ENCODE measurements at places on chromosomes 2 and 18.

DNA sequence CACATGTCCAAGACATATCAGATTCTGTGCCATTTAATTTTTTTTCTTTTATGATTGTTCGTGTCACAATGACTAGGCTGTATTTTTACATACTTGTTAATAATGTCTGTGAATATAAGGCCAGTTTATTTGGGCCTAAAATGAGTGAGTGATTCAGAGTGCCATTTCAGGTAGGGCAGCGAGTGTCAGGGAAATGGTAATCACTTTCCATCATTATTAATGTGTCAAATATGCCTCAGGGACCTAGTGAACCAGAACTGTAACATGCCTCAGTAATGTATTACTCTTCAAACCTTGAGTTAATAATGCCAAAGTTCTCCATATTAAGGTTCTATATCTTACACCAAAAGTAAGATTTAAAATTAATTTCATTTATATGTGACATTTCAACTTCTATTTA lies 8.6 kb downstream of the FAM171B start:
- no peak for DNase-seq

GRCh38 chr2:58769864-58770234 lies 528.7 kb upstream of the FANCL start:
- DNase-seq: no peak

DNA sequence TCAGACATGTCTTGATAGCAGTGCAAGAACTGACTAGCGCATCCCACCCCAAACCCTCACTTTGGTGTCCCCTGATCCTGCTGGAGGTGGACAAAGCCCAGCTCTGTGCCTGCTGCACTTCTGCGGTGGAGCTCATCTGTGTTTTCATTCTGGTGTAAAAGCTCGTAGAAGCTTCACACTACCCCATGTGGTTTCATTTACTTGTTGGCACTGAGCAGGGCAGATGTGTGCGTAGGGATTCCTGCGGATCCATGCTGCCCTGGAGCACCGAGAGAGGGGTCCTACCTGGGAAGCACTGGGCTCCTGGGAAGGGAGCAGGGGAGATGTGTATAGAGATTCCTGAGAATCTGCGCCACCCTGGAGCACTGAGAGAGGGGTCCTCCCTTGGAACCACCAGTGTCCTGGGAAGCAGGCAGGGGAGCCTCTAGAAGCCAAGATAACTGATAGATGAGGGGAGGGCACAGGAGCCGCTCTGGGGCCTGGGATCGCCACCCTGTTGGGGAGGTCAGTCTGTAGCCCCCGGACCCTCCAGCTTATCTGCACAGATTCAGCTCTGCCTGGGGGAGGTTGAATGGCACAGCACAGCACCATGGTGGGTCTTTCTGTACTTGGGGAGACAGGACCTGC lies 106.9 kb upstream of the OTOS start:
- DNase-seq: no peak

DNA sequence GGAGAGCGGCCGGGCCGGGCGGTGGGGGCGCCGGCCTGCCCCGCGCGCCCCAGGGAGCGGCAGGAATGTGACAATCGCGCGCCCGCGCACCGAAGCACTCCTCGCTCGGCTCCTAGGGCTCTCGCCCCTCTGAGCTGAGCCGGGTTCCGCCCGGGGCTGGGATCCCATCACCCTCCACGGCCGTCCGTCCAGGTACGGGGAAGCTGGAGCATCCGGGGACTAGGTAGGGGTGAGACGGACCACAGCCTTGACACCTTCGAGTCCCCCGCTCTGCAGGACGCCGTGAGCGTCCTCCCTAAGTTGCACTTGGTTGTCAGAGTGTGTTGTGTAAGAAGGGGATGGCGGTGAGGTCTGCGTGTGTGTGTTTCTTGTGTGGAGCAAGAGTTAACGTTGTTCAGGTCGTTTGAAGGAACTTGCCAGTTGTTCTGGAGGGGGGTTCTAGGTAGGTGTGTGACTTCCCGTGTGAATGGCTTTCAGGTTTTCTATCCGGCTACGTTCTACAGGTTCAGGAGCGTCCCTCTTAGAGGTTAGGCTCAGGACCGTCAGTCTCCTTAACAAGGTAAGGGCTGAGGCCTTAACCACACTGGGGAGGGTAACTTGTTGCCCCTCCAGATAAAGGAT lies 393 bp downstream of the IL1R1 start:
- no peak for DNase-seq

GRCh38 chr2:152609154-152609553 lies 108.1 kb downstream of the PRPF40A start:
- DNase-seq: no peak

- no peak for DNase-seq
These were observed 56.2 kb downstream of the POLR1A start for GRCh38 chr2:86049529-86049928.

- DNase-seq: no peak
These were observed 171.4 kb upstream of the FSIP2 start for GRCh38 chr2:185567196-185567595.

- no peak for DNase-seq
These were observed 14.8 kb upstream of the CNDP1 start for GRCh38 chr18:74519320-74520095.

DNA sequence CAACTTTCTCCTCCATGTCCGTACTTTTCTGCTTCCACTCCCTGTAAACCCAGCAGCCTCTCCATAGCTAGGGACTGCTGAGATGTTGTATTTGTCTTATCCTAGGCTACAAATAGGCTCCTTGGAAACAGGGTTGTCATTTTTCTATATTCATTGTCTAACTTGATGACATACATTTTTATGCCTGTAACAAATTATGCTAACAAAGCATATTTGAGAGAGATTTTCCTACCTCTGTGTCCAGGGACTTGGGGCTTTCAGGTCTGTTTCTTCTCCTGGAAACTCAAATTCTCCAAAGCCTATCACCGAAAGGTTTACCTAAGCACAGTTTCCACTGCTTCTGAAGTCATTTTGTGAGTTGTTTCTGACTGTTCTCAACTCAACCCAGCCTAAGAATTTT lies 102.7 kb downstream of the UBE2E3 start:
- DNase-seq: no peak

DNA sequence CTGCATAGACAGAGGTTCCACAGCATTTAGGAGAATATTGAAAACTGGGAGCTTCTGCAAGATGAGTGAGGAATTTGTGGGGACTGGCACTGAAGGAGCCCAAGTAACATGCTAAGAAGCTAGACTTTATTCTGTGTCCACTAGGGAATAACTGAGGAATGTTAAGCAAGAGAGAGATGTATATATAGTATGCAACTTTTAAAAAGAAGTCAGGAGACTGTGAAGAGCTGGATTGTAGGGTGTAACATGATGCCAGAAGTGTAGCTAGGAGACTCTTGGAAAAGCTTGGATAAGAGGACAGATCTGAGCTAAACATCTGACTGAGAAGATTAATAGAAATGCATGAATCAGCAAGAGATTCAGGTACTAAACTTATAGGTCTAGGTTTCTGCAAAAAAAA lies 270.6 kb upstream of the MMADHC start:
- DNase-seq: no peak

DNA sequence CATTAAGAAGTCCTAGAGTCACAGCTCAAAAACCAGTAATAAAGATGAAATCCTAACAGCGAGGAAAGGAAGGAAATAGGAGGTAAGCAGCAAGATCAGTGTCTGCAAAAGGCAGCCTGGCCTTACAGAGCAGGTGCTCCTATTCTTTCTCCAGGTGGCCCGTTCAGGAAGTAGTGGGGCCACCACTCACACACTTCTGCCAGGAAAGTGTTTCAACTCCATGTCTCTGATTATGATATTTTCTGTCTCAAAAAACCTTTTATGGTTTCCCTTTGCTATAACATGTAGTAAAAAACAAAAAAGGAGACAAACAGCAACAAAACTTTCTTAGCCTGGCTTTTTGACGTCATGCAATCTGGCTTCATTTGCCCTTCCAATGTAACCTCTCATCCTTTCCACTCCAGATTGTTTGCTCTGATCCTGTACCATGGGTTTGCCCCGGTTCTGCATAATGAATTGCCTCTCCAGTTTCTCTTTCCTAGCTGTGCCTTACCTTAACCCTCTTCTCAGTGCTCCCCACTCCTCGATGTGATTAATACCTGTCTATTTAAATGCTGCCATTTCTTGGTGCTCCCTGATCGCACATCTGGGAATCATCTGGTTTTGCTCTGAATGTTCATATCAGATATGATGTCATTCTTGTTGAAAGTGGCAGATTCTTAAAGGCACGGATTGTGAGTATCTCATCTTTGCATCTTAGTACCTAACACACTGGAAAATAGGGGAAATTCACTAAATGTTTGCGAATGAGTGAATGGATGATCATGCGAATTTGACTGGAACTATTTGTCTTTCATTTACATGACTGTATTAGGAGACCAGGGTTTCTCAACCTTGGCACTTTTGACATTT lies 50.6 kb upstream of the PTPRM start:
- DNase-seq: no peak

- DNase-seq: no peak
These were observed 24.5 kb downstream of the SRBD1 start for GRCh38 chr2:45586600-45586999.

- no peak for DNase-seq
These were observed 191.3 kb downstream of the MYO1B start for GRCh38 chr2:191436368-191437055.

DNA sequence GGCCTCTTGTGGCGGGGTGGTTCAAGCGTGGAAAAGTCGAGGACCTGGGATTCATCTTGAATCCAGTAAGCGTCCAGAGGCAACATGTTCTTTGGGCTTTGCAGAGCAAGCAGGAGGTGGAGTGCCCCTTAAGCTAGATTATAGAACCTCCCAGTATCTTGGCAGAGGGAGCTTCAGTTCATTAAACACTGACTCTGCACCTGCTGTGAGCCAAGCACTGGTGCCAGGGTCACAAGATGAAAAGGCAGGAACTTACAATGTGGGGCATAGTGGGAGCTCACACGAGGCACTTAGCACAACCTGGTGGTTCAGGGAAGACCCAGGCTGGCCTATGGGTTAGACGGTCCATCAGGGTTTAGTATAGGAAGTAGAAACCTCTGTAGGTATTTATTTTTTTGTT lies 7.4 kb upstream of the FZD5 start:
- no peak for DNase-seq

Measured in stimulated activated CD8-positive, alpha-beta memory T cell treated with anti-CD3 and anti-CD28 coated beads, Interleukin-12 subunit alpha, Interleukin-12 subunit beta, amount 100 ng/mL, for 1 hour (primary cell).